NCI-H460 (cell line): ENCODE measurements at places on chromosomes 4 and X.
A peak's percentile ranks its signal among the peaks of the same experiment; 100 is the strongest.

DNA sequence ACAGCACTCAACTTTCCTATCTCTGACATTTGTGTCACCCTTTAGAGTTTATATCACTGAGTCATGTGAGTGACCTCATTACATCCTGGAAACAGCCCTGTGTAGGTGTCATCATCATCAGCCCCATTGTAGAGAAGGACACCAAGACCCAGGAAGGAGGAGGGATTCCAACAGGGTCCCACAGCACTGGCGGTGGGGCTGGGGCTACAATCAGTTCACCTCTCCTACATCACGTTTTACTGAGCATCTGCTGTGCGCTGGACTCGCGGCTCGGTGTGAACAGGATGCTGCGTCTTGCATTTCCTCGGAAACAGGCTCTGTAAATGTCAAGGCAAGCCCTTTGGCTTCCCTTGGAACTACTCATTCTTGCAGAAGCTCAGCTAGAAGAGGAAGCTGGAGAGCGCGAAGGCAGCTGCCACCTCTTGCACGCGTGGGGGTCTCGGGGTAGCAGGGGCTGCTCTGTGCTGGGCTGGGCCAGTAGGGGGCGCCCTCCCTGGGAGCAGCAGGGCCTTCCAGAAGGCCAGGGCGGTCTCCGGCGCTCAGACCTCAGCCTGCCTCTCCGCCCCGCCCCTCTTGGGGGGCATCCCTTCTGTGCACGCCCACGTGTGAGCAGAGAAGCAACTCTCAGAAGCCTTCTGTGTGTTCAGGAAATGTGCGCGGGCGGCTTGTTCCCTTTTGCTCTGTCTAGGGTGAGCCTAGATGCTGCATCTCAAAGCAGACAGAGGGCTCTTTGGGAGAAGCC lies 29.0 kb downstream of the REELD1 start:
- DNase-seq: peak; percentile 33

DNA sequence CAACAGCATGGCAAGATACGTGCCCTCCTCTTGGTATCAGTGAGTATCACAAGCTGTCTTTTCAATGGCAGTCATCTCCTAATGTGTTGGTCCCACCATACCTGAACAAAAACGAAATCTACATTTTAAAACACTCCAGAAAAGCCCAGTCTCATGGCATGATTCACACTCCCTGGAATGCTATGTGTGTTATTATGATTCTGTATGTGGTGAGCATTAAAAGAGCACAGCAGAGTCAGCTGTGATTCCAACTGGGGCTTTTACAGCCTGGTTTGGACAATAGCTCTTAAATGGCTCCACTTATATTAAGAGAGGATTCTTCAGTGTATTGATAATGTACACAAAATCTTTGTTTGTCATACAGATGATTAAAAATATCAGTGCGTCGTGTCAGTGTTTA lies 274.1 kb upstream of the GK2 start:
- no peak for DNase-seq

- no peak for DNase-seq
Measured at GRCh38 chrX:95101851-95102390, 1427.9 kb downstream of the FAM133A start.

GRCh38 chr4:89022426-89023128 lies 34.4 kb downstream of the FAM13A start:
- DNase-seq: no peak

DNA sequence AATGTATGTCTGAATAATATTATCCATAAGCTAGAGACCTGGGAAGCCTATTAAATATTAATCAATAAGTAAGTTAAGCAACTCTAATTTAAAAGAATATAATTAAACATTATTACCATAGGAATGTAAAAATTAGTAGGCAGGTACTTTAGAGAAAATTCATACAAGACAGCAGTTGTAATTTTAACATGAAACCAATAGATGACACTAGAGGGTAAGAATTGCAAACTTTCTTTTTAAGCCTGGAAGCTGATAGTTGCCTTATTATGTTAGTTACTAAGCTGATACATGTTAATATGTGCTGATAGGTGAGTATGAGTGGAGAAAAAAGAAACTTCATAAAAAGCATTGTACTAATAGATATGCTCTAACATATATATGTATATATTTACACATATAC lies 1157.4 kb downstream of the FAM133A start:
- DNase-seq: peak; percentile 16

DNA sequence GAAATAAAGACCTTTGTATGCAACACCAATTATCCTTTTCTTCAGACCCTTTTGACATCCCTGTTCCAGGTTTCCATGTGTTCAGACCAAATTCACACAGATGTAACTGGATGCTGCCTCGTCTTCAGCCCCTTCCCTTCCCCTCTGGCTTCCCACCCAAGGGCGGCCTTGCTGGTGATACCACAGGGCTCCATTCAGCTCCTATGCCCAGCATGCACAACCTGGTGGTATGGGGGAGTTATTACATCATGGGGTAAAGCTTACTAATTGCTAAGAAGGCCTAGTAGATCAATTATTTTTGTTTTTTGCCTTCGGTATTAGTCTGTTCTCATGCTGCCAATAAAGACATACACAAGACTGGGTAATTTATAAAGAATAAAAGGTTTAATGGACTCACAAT lies 317.0 kb upstream of the CXXC4 start:
- no peak for DNase-seq

DNA sequence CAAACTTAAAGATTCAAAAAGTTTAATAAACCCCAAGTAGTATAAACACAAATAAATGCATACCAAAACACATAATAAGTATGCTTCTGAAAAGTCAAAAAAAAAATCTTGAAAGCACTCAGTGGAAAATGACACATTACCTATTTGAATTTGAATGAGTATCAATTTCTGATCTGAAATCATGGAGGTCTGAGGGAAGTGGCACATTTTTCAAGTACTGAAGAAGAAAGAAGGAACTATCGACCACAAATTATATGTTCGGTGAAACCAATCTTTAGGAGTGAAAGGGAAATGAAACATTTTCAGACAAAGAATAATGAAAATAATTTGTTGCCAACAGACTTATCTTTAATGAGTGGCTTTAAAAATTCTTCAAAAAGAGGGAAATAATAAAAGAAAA lies 12.1 kb upstream of the F9 start:
- no peak for DNase-seq

DNA sequence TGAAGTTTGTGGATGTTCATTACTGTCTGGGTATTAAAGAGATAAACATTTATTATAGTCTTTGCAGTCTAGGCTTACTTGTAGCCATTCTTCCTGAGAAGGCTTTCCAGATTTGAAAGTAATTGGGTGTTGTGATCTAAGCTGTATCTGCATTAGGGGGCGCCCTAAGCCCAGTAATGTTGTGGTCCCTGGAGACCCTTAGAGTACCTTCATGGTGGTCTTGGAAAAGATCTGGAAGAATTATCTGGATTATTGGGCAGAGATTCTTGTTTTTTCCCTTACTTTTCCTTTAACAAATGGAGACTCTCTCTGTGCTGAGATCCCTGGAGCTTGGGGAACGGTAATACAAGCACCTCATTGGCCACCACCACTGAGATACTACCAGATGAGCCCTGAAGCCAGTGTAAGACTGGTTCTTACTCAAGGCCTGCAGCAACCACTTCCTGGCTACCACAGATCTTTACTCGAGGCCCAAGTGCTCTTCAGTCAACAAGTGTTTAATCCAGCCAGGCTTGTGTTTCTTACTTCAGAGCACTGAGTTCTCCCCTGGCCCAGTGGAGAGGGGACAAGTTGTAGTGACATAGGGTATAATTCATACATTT lies 63.1 kb downstream of the RTL3 start:
- no peak for DNase-seq

- DNase-seq: peak; percentile 64
Measured at GRCh38 chr4:137124278-137124932, 407.9 kb downstream of the PCDH18 start.

DNA sequence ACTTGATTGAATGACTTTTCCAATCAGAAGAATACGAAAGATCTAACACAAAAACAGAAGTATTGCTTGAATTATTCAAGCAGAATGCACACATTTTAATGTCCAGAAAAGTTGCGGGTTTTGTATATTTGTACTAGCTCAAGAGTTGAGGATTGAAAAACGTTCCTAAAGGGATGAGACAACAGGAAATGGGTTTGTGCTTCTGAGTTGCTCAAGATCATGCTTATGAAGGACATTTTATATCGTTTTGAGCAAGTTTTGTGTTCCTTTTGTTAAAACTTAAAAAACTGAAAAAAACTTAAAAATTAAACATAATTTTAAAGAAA lies 353 bp upstream of the SMIM10 start:
- DNase-seq: no peak

DNA sequence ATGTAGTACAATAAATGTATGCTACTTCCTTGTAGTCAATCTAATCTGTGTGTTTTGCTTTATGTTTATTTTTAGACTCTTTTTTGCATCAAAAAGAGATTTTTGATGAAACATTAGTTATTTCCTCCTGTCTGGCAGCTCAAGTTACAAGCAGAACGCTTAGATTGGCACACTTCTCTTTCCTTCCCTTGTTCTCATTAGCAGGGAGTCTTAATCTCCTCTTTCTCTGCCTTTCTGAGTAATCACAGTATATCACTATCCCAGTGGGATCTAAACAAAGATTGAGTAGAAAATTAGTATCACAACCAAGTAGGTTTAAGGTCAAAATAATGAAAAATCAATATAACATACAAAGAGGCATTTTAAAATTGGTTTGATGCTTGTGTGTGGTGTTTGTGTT lies 1192.6 kb downstream of the C4orf33 start:
- DNase-seq: no peak

GRCh38 chr4:94758141-94758699 lies 465 bp downstream of the BMPR1B start:
- DNase-seq: no peak

GRCh38 chrX:134963041-134963440 lies 27.8 kb upstream of the SMIM10 start:
- no peak for DNase-seq

GRCh38 chr4:56821381-56822243 lies at the start of gene SPINK2:
Gene SPINK2, minus strand, starts transcription at chr4:56821701. Its CDS starts 39 bp downstream, at chr4:56821662.
- DNase-seq: peak; percentile 26

DNA sequence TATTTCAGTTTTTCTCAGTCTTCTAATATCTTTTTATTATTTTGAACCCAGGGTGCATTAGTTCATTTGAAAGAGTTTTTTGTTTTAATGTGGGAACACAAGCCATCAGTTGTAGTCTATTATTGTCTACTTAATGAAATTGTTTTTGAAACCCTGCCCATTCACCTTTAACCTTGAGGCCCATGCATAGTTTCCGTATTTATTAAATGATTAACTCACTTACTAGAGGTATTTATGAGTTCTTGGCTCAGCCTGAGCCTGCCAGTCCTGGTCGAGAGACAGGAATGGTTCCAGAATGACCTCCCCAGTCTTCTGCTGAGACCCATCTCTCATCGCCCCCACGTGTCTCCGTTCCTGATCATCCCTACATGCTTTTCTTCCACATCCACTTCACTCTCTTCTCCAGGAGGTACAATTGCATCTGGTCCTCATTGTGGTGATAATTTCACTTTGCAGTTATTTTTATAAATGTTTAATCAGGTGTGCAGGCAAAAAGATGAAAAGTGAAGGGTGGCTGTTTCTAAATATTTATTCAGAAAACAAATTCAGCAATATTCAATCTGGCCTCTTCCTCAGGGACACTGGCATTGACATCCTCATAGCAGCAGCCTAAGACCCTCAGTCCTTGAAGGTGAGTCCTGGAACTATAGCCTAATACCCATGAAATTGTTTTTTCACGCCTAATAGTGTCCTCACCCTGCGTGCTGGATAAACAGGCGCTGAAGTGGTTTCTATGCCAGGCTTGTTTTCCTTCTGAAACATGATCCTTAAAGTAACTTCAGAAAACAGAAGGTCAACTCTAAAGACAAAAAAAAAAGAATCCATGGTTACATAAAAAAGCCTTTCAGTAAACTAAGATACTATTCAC lies 112.8 kb downstream of the KDR start:
- no peak for DNase-seq

DNA sequence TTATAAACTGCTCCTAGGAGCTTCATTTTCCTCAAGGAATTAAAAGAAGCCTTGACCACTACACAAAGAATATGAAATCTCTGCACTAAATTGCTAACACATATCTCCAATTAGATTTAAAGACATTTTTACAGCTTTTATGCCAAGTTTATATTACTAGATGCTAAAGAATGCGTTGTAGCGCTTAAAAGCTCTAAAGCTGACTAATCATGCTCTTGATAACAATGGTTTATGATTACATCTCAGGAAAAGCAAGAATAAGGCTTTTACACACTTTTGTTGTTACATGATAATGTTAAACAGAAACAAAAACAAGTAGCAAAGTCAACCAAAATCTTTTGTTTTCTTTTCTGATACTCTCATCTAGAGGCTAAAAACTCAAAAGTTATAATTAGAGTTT lies 44.7 kb downstream of the SLC10A7 start:
- no peak for DNase-seq

DNA sequence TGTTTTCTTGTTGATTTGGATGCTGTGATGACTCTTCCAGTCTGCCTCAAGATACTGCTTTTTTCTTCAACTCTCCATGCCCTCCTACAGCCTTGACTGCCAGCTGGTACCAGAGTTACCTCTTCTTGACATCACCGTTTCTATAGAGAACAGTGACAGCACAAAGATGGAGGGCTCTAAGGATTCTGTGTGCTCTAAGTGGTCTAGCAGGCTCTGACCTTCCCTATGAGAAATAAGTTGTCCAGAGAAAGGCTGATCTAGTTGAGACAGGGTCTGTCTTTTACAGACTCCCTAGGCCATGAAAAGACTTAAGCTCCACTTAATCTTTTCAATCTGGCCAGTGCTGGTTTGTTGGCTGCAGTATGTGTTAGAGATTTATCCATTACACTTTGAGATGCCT lies at the start of gene AKAP4:
TSS of gene AKAP4 (minus strand) at position 101 of the 400 bp plus-strand sequence. CDS start 118 bp downstream, outside the sequence.
- no peak for DNase-seq

- DNase-seq: no peak
Measured at GRCh38 chr4:62528874-62529273, 1328.7 kb downstream of the ADGRL3 start.

- no peak for DNase-seq
Measured at GRCh38 chrX:122269243-122269781, 914.8 kb upstream of the GRIA3 start.

GRCh38 chr4:39616651-39617050 lies 22.0 kb downstream of the SMIM14 start:
- DNase-seq: peak; percentile 56

- DNase-seq: no peak
Measured at GRCh38 chr4:143538979-143539669, 25.6 kb downstream of the SMARCA5 start.

DNA sequence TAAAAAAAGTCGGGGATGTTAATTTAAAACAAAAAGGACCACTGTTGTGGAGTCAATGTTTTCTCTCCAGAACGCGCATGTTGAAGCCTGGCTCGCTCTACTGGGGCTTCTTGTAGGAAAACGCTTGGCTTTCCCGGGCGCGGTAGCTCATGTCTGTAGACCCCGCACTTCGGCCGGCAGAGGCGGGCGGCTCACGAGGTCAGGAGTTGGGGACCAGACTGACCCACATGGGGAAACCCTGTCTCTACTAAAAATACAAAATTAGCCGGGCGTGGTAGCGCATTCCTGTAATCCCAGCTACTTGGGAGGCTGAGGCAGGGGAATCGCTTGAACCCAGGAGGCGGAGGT lies 15.6 kb downstream of the NELFA start:
- no peak for DNase-seq
